ENCODE measurements at places on chromosomes 12 and 14. TPM values are rescaled to one million over a fixed set of nuclear protein-coding genes. Genes with fewer than 3 reads are reported as not detected.

DNA sequence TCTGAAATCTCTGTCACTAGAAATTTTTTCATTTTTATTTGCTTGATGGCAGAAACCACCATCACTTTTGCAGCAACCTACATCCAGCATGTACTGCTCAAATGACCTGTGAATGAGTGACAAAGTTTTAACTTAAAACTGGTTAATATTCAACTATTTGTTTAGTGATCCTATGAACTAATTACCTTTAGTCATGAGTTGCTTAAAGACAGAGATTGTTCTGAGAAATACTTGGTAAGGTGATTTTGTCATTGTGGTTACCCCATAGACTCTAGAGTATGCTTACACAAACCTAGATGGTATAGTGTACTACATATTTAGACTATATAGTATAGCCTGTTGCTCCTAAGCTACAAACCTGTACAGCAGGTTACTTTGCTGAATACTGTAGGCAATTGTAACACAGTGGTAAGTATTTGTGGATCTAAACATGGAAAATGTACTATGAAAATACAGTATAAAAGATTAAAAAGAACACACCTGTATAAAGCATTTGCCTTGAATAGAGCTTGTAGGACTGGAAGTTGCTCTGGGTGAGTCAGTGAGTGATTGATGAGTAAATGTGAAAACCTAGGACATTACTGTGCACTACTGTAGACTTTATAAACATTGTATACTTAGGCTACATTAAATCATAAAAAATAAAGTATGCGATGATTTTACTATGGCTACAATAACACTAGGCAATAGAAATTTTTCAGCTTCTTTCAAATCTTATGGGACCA, 256.6 kb upstream of the PPFIA2 start:
- DNase-seq: no peak

DNA sequence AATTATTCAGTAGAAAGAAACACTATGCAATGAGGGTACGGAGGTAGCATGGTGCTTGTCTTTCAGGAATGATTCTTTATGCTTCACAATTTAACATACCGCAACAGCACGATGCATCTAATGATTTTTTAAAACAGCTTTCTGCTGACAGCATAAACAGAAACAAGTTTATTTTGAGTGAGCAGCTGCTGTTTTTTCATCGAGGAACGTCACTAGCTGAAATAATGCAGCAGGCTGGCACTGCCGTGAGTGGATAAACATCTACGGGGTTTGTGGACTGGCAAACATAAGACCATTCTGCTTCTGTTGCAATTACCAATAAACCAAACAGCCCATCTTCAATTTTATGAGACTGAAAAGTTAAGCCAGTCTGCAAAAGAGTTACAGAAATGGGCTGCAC, 871.8 kb downstream of the RPS29 start:
- no peak for DNase-seq

GRCh38 chr14:62143245-62143644, 381.0 kb downstream of the SNAPC1 start:
- no peak for DNase-seq

DNA sequence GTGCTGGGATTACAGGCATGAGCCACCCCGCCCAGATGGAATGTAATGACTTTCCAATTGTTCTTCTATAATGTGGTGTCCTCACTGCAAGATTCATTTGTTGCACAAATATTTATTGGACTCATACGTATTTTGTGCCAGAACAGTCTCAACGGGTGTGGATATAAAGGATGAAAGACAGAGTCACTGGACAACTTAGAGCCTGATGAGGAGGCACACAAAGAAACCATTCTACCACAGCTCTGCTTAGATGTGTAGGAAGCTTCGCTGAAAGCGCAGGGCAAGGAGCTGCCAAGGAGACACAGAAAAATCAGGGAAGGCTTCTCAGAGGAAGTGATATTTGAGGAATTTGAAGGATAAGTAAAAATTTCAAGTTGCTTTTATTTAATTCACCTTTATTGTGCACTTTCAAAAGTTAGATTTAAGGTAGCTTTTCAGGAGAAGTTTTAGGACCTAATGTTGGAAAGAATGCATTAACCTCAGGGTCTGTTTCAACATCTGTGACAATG, 41.6 kb upstream of the STON2 start:
- DNase-seq: no peak

DNA sequence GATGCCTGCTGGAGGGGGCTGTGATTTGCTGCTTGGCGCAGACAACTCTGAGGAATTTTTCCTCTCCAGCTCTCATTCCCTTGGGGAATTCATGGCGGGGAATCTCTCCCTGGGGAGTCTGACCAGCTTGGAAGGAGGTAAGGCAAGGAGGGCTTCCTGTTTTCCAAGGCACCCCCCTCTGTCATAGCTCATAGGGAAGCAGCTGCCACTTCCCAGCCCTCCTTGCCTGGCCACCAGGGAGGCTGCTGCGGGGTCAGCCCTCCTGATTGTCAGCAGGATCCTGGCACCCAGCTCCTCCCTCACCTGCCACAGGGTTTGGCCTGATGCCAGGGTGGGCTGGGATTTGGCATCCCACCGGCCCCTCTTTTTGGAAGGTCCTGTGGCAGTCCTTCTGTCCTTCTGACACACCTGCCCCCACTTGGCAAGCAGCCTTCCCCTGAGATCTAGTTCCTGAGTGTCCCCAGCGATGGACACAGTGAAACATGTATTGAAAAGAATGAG, 74.9 kb downstream of the TSPAN9 start:
- DNase-seq: no peak

DNA sequence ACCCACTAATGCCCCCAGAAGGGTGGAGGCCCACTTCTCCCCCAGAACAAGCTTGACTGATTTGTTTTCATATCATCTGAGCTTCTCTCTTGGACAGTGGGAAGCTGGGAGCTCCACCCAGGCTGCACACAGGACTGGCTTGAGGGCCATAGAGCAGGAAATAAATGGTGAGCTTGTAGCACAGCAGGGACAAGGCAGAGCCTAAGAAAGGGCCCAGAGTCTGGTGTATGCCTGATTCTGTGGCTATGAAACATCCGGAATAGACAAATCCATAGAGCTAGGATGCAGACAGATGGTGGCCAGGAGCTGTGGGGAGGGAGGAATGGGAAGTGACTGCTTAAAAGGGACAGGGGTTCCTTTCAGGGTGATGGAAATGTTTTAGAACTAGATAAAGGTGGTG, 79.0 kb downstream of the ARL6IP4 start:
- DNase-seq: no peak

DNA sequence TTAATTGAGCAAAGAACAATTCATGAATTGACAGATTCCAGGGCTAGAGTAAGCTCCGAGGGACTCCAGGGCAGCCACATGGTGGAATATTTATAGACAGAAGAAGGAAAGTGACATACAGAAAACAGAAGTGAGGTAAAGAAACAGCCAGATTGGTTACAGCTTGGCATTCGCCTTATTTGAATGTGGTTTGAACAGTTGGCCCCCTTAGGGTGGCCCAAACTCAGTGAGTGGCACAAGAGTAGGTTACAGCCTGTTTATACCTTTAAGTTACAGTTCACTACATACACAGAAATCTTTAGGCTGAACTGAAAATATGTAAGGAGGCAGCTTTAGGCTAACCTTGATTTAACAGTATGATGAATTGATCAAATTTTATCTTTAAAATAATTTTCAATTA, 174.5 kb upstream of the CNOT2 start:
- DNase-seq: no peak

- peak; percentile 32 for DNase-seq
These were observed 57.6 kb downstream of the BRMS1L start for GRCh38 chr14:35883677-35884293.

DNA sequence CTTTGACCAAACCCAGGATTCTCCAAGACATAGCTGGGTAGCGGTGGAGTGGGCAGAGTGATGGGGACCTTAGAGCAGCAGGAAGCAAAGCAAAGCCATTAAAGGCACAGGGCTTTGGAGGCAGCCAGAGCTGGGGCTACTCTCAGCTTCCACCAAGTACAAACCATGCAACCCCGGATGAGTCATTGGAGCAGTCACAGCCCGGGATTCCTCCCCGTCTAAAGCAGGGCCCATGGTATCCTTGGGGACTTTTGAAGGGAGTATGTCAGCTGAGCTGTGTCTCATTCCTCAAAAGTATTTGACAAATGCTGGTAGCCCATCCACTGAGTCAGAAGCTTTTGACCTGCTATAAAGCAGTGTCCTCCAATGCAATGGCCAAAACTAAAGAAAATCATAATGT, 9.7 kb upstream of the IFI27 start:
- DNase-seq: no peak

GRCh38 chr14:23373041-23373440, 432 bp downstream of the IL25 start:
- DNase-seq: no peak

- no peak for DNase-seq
These were observed 17.5 kb downstream of the MAX start for GRCh38 chr14:65084554-65085505.

DNA sequence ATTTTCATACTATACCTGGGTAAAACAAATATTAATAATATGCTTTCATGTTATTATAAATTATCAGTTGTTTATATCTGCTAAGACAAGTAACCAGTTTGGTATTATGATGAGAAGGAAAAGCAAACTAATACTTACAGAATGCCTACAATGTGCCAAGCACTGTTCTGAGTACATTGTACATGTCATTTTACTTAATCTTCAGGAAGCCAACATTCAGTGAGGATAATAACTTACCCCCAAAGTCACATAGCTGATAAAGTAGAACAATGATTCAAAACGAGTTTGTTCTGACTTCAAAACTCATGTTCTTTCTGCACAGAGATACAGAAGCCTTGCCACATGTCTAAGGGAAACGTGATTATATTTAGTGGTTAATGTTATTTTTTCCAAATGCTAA, 89.0 kb upstream of the DIO2 start:
- DNase-seq: no peak

GRCh38 chr12:65274602-65275272, 3.7 kb upstream of the MSRB3 start:
- DNase-seq: no peak

DNA sequence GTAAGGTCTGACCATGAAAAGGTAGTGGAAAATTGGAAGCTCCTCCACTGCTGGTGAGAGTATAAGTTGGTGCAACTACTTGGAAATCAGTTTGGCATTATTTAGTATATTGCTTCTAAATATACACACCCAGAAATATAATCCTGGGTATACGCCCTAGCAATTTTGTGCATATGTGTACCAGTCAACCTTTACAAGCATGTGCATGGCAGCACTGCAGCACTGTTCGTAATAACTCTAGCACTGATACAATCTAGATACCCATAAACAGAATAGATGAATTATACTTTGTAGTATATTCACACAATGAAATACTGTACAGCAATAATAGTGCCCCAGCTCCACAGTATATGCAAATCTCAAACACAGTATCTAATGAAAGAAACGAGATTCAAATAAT, 265.9 kb downstream of the EMP1 start:
- no peak for DNase-seq

DNA sequence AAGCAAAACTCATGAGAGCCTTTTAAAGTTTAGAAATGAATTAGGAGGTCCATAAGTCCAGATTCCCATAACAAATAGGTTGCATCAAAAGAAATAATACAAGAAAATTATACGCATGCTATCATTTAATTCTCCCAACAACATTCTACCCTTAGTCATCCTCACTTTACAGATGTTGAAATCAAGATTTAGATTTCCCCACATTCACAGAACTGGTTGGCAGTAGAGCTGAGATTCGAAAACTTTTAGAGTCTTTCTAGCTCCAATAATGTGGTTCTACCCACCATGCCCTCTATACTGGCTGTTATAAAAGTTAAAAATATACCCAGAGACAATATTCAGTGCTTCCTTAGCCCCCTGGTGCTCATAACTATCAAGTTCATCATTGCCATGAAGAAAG, 56.6 kb upstream of the METAP2 start:
- no peak for DNase-seq

DNA sequence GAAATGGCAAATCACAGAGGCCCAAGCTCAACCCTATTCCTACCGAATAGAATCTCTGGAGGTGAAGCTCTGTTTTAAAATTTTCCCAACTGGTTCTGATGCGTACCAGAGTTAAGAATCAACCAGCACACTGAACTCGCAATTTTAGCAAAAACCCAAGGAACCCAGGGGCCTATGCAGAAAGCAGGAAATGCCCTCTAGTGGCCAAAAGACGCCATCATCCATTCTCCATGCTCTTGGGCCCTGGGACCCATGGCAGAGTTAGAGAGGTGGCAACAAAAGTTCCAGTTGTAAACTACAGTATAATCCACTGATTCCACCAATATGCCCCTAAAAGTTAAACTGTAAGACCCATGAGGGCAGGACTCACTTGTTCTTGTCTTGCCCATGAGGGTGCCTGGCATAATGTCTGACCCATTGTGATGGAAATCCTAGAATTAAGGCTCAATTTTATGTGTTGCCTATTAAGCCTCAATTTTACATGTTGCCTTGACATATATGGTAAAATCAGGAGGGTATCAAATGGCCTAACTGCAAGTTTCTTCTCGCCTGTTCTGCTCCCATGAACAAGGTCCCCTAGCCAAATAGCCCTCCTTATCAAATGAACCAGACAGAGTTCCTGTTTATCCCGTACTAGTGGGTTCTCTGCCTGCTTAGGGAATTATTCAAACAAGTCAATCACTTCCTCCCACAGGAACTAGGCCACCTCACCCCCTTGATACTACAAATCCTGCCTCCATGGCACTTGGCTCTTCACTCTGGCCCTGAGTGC, 137.5 kb upstream of the CPM start:
- peak; percentile 45 for DNase-seq

GRCh38 chr14:54724676-54725325, 157.9 kb downstream of the SAMD4A start:
- DNase-seq: no peak

DNA sequence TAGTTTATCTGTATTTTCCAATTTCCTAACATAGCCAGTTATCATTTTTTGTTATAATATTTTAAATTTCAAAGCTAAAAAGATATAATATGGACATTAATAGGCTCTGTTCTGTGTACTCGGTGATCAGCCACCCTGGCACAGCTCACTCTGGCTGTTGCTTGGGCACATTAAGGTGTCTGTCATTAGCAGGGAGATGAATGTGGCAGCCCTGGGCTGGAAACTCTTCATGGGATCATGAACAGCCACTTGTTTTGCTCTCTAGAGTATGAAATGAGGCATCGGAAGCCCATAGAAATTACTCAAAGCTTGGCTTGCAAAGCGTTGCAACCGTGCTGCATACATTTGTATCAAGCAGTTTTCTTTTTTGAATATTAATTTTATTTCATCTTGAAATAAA, 233.2 kb downstream of the DACT1 start:
- no peak for DNase-seq

Gene KLRC3
- total RNA-seq: not detected

Gene SRRM4
- total RNA-seq: 0.21 TPM

Gene TMEM253
- total RNA-seq: 0.82 TPM

Gene KRT78
- total RNA-seq: not detected

Gene NTS
- total RNA-seq: 0.21 TPM

Gene CNTN1
- total RNA-seq: 0.68 TPM

Gene TAS2R13
- total RNA-seq: 0.41 TPM

Gene MSI1
- 6.2 TPM for total RNA-seq

Gene NKX2-1
- total RNA-seq: not detected

Gene PRH2
- total RNA-seq: not detected

Gene OR6C3
- not detected for total RNA-seq

Gene KCNC2
- total RNA-seq: not detected

Gene DLK1
- 3.3 TPM for total RNA-seq

Gene OR4E2
- total RNA-seq: not detected

Gene NEUROD4
- total RNA-seq: not detected

Gene MSRB3
- total RNA-seq: 151 TPM

Gene PPP1R1A
- total RNA-seq: 71.0 TPM

Data from left cardiac atrium (tissue), 4 donors.